ENCODE measurements at places on chromosomes 11 and 22.

DNA sequence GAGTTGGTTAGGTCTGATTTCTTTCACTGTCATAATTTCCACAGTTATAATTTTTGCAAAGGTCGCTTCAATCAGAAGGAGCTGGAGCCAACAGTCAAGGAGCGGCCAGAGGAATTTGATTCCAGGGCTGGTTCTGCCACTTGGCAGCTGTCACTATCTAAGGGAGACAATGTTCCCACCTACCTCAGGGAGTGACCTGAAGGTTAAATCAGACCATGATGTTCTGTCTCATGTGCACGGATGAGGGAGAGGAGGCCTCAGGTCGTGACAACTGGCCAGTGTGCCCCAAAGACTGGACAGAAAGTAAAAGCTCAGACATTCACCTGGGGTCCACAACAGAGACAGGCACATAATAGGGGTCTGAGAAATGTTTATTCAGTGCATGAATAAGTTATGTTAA lies 7.6 kb downstream of the MRGPRD start:
- DNase-seq = no peak

- no peak for DNase-seq
Measured at GRCh38 chr22:37549704-37550059, 10.6 kb upstream of the CDC42EP1 start.

DNA sequence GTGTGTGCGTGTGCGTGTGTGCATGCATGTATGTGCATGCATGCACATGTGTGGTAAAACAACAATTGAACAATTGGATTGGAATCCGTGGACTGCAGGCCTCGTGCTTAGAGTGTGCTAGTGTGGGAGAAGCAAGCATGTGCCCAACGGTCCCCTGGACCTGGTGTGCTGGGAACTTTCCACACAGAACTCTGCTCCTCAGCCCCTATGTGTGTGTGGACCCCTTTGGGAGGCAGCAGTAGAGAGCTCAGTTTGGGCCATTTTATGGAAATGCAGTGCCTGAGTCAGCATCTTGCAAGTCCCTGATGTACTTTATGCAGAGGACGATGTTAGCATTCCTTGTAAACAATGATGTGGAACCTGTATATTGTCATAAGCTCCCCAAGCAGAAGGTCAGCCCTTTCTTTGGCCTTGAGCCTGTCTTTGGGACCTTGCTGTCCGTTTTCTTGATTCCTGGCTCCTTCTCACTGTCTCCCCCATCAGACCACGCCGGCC lies 167.3 kb downstream of the TBC1D22A start:
- no peak for DNase-seq

- no peak for DNase-seq
Measured at GRCh38 chr11:77191429-77191822, 63.4 kb downstream of the MYO7A start.

GRCh38 chr11:131598305-131598704 lies 227.9 kb downstream of the NTM start:
- DNase-seq = no peak

DNA sequence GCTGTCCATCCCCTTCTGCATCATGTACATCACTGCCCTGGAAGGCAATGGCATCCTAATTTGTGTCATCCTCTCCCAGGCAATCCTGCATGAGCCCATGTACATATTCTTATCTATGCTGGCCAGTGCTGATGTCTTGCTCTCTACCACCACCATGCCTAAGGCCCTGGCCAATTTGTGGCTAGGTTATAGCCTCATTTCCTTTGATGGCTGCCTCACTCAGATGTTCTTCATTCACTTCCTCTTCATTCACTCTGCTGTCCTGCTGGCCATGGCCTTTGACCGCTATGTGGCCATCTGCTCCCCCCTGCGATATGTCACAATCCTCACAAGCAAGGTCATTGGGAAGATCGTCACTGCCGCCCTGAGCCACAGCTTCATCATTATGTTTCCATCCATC lies 337 bp downstream of the OR52B6 start:
- DNase-seq = no peak

DNA sequence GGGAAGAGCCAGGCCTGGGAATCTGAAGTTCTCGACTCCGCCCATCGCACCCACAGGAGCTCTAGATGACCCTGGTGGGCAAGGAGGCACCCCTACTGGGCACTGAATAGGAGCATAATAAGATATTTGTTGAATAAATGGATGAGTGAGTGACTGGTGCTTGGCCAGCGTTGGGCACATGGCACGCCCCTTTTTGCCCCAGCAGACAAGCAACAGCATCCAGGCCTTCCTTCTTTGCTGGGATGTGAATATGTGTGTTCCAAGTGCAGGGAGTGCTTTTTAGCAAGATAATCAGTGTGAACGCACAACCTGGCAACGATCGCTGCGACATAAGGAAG lies 443 bp upstream of the CELF1 start:
- no peak for DNase-seq
